ENCODE measurements at places on chromosomes 11 and 22. TPM values are rescaled to one million over a fixed set of nuclear protein-coding genes. Genes with fewer than 3 reads are reported as not detected.

DNA sequence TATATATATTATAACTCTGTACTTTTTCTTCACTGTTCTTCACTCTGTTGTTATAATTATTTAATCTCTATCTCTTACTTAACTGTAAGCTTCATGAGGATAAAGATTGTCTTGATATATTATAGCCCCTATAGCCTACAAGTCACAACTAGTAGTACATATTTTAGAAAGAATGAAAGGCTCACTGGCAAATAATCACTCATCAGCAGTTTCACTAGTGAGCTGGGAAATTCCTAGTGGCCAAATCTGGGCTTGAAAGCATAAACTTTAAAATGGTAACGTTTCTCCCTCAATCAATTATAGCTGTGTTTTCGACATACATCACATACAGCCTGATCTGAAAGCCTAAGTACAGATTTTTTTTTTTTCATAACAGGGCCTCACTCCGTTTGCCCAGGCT, 42.5 kb downstream of the CTSC start:
- H3K4me1 ChIP-seq: peaks cover 5% of the 10 kb centered on the region
- no peaks in the 10 kb centered on the region for H3K27me3 ChIP-seq
- no peak for DNase-seq
- no peak overlapping the region for H3K4me3 ChIP-seq
- peaks cover 8% of the 10 kb centered on the region for H3K36me3 ChIP-seq

DNA sequence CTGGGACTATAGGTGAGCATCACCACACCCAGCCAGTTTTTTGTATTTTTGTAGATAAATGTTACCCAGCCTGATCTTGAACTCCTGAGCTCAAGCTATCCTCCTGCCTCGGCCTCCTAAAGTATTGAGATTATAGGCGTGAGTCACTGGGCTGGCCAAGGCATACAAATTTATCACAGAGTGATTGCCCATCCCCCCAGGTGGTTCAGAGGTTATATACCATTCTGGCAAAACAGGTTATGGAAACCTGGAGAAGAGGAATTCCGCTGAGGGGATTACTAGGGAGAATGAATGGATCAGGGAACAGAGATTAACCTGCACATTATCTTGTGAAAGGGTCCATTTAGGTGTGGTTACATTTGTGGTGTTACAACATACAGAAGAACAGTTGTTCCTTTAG, 8.1 kb downstream of the ATG13 start:
- no peak overlapping the region for H3K27ac ChIP-seq

DNA sequence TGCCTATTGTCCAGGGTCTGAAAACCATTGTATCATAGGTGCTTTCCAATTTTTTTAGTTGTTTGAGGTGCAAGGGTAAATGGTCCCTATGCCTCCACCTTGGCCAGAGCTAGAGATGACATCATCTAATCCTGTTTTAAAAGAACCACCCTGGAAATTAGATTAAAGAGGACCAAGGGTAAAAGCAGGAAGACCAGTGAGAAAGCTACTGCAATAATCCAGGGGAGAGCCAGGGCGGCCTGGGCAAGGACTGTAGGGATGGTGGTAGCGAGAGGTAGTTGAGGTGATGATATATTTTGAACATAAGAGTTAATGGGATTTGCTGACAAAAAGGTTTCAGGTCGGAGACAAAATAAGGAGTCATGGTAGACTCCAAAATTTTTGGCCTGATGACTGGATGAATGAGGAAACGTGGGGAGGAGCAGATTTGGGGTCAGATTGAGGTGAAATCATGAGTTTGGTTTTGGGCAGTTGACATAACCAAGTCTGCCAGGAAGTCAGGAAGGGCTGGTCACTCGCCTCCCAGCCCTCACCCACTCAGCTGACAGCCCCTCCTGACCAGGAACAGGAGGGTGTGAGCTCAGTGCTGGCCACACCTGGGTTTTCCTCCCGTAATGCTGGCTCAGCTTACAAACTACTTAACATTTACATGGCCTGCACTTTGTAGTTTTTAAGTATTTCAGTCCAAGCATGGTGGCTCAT, 23.0 kb downstream of the SCN4B start:
- no peaks in the 10 kb centered on the region for H3K27me3 ChIP-seq
- H3K4me1 ChIP-seq: no peaks in the 10 kb centered on the region
- no peak for DNase-seq

- H3K36me3 ChIP-seq: no peaks in the 10 kb centered on the region
- no peak for DNase-seq
- no peaks in the 10 kb centered on the region for H3K4me1 ChIP-seq
- H3K4me3 ChIP-seq: no peak overlapping the region
- peaks cover 13% of the 10 kb centered on the region for H3K27me3 ChIP-seq
These were observed 632.0 kb downstream of the BRD1 start for GRCh38 chr22:49195636-49196035.

The NOX4 gene
- polyA plus RNA-seq: 4.6 TPM

GRCh38 chr11:24965748-24966147, 468.9 kb downstream of the LUZP2 start:
- H3K27ac ChIP-seq: no peak overlapping the region
- no peak for DNase-seq
- H3K36me3 ChIP-seq: no peaks in the 10 kb centered on the region
- no peaks in the 10 kb centered on the region for H3K4me1 ChIP-seq
- H3K4me3 ChIP-seq: no peak overlapping the region
- H3K27me3 ChIP-seq: no peaks in the 10 kb centered on the region

DNA sequence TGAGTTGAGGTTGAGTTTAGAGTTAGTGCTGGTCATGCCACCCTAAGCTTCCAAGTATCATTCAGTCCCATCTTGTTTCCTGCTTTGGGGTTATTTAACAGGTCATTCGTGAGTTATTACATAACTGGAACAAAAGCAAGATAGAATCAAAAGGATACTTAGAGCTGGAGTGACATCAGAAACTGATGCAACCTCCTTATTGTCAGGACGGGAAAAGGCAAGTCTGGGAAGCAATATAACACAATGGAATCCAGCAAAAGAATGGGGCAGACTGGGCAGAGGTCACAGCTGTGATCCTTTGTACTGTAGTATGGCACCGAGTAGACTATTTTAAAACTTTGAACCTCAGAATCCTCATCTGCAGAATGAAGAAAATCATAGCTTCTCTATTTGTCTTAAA, 4.4 kb upstream of the PRSS23 start:
- peaks cover 5% of the 10 kb centered on the region for H3K4me1 ChIP-seq
- H3K27me3 ChIP-seq: no peaks in the 10 kb centered on the region
- H3K4me3 ChIP-seq: no peak overlapping the region
- H3K27ac ChIP-seq: no peak overlapping the region

The C11orf86 gene
- polyA plus RNA-seq: 16.0 TPM

- DNase-seq: no peak
- no peak overlapping the region for H3K4me3 ChIP-seq
- no peaks in the 10 kb centered on the region for H3K4me1 ChIP-seq
- H3K27ac ChIP-seq: no peak overlapping the region
These were observed 68.1 kb downstream of the IMMP1L start for GRCh38 chr11:31441296-31441695.

DNA sequence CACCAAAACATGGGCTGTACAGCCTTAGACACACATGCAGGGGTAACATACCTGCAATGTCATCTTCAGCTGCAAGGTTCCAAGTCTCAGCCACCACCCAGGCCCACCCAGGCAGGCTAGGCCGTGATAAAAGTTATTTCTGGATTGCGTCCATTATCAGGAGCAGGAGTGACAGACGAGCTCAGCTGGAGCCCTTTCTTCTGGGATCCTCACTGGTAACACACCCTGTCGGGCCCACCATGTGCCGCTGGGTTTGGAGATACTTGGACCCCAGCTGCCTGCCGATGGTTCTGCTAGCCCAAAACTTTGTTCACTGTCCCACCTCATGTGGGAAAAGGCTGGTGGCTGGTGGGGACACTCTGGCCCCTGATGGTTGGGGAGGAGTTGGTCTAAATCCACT, 24.8 kb downstream of the TMPRSS5 start:
- no peaks in the 10 kb centered on the region for H3K27me3 ChIP-seq
- H3K4me1 ChIP-seq: peaks cover 6% of the 10 kb centered on the region
- peak; percentile 17 for DNase-seq
- no peak overlapping the region for H3K4me3 ChIP-seq
- no peaks in the 10 kb centered on the region for H3K36me3 ChIP-seq
